Activated CD8-positive, alpha-beta T cell treated with anti-CD3 and anti-CD28 coated beads for 36 hours (primary cell): ENCODE measurements at places on chromosomes 7 and 10. TPM values are rescaled to one million over a fixed set of nuclear protein-coding genes. Genes with fewer than 3 reads are reported as not detected.

The ZNF777 gene
- 12.5 TPM for total RNA-seq

The OTUD1 gene
- 7.0 TPM for total RNA-seq

The CRYGN gene
- 0.16 TPM for total RNA-seq

The EGR2 gene
- total RNA-seq: 46.6 TPM

The EVX1 gene
- not detected for total RNA-seq

The SPDYE5 gene
- not detected for total RNA-seq

The TRIM50 gene
- not detected for total RNA-seq

The UTF1 gene
- total RNA-seq: not detected

The ORC5 gene
- total RNA-seq: 26.0 TPM

The GRM8 gene
- not detected for total RNA-seq

The CDH23 gene
- total RNA-seq: 2.7 TPM

The SEC24C gene
- total RNA-seq: 87.5 TPM

The HOXA10 gene
- total RNA-seq: not detected
